Cardiac fibroblast (primary cell): ENCODE measurements at places on chromosomes 1 and 21.
A peak's percentile ranks its signal among the peaks of the same experiment; 100 is the strongest.

- DNase-seq: peak; percentile 1
These were observed 277.1 kb downstream of the AJAP1 start for GRCh38 chr1:4931486-4931885.

DNA sequence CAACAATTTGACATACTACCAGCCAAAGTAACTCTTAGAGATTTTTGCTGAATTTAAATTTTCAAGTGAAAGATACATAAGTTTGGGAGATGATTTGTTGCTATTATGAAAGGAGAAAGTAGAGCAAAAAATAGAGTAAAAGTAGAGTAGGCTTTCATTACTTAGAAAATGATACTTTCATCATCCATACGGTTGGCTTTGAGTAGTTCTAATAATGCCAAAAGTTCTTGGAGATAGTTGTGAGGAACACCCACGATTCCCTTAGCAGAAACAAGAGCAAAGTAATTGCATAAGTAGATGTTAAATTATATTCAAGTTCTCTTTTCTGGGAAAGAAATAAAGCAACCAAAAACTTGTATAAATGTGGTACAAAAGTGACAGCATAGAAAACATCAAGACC lies 95.0 kb upstream of the VAV3 start:
- DNase-seq: no peak

DNA sequence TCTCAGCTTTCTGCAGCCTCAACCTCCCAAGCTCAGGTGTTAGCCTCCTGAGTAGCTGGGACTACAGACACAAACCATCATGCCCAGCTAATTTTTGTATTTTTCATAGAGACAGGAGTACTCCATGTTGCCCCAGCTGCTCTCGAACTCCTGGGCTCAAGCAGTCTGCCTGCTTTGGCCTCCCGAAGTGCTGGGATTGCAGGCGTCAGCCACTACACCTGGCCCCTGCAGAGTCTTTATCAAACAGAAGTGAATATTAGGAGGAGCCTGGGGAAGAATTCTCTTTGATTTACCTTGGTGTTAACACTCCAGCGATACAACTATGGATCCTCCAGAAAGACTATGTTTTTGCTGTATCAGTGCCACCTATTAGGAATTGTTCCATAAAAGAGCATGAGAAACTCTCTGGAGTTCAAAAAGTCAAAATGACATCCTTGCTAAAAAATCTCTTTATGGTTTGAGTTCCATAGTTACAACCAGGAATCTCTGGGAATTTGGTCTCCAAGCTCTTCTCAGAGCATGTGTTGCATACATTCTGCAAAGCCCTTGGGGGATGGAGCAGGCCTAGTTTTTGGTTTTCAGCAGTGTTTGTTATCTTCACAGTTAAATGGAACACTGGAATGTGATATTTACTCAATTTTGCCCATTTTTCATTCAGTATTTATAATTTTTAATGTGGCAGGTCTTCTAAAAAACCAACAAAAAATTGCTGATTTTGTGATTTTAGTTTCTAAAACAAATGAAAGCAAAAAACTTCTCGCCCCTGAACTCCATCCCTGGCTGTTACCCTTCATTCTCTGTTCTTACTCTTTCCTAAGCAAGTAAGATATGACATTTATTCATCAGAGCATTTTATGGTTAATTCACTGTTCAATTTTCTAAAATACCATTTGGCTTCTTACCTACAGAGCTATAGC lies 77.3 kb downstream of the OLFML2B start:
- peak; percentile 71 for DNase-seq

DNA sequence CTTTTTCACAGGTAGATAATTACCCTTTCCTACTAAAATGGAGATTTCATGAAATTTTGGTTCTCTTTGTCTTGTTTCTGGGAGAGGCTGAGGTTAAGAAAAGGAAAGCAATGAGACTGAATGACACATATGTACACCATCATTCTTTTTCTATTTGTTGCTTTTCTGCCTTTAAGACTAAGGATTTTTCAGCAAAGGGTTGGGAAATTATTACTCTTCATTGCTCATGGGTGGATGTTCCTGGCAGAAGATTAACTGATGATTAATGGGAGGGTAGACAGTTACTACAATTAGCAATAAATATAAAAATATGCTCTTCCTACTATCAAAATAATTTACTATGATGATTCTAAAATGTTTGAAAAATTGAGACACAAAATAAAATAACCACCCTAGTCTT lies 316.5 kb upstream of the USP24 start:
- DNase-seq: no peak

- DNase-seq: peak; percentile 96
These were observed 35.9 kb upstream of the CTTNBP2NL start for GRCh38 chr1:112359961-112360767.

GRCh38 chr1:219990782-219991510 lies 55.4 kb downstream of the EPRS1 start:
- DNase-seq: peak; percentile 59

DNA sequence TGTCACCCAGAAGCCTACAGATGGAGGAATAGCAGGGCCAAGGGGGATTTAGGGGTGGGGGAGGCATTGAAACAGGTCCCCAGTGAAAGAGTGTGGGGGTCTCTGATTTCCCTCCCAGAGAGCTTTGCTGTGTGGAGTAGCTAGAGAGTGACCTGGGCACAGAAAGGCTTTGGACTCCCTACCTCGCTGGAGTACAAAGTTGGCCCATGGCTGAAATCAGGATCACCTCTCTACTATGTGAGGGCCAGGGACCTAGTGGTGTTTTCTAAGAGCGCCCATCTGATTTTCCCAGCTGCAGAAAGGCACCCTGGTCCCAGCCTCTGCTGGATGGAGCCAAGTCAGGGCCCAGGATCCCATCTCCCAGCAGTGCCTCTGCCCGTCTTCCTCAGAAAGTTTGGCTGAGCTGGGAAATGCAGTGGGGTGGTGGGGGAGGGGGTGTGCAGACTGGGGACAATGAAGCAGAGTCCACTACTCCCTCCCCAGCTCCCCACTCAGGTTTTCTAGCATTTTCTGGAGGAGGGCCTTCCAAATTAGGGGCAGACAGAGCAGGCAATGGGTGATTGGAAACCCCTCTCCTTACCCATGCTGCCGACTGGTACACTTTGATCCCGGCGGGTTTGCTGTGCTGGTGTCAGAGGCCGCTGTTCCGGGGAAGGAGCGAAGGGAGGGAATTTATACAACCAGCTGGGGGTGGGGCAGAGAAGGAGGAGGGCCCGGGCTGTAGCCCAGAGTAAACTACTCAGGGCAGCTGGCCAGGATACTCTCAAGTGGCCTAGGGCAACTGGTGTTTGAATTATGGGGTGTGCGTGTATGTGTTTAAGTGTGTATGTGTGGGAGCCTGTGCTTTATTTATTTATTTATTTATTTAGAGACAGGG lies at the start of gene SELENBP1:
TSS of gene SELENBP1 (minus strand) at position 648 of the 877 bp plus-strand sequence. CDS start at position 584, 64 bp downstream.
- DNase-seq: peak; percentile 84

DNA sequence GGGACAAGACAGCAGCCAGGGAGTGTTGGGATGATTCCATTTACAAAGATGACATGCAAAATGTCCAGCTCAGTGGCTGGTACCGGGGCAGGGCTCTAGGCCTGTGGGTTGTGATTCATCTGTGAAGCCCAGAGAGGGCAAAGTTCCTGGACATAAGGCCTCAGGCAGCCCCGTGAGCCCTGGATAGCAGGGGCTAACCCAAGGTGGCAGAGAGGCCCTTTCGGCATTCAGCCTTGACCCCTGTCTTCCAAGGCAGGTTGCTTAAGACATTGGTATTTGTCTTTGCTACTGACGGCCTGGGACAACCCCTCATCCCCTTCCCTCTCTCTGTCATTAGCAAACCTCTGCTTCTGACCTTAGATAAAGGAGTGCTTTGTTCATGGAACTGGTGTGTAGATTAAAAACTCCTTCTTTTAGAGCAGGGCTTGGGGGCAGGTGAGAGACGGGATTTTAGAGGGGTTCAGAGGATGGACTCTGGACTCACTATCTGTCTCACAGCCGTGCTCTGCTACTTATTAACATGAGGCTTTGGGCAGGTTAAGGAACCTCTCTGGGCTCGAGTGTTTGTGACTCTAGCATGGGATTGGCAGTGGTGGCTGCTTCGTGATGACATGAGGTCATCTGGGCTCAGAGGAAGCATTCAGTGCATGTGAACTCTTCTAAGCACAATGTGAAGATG lies 36.3 kb downstream of the TMEM51 start:
- no peak for DNase-seq

DNA sequence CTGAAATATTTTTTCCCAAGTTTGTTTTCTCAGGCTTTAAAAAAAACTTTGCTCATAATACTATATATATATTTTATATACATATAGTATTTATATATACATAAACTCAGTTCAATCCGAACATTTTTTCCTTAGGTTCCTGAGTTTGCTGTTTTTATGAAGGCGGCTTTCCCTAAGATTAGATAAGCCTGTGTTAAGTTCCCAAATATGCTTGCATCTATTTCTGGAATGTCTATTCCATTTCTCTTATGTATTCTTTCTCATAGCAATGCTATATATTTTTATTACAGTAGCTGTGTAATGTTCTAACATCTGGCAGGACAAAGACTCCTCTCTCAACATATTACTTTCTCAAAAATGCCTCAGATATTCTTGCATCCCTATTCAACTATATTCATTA lies 45.9 kb downstream of the ADSS2 start:
- peak; percentile 14 for DNase-seq

DNA sequence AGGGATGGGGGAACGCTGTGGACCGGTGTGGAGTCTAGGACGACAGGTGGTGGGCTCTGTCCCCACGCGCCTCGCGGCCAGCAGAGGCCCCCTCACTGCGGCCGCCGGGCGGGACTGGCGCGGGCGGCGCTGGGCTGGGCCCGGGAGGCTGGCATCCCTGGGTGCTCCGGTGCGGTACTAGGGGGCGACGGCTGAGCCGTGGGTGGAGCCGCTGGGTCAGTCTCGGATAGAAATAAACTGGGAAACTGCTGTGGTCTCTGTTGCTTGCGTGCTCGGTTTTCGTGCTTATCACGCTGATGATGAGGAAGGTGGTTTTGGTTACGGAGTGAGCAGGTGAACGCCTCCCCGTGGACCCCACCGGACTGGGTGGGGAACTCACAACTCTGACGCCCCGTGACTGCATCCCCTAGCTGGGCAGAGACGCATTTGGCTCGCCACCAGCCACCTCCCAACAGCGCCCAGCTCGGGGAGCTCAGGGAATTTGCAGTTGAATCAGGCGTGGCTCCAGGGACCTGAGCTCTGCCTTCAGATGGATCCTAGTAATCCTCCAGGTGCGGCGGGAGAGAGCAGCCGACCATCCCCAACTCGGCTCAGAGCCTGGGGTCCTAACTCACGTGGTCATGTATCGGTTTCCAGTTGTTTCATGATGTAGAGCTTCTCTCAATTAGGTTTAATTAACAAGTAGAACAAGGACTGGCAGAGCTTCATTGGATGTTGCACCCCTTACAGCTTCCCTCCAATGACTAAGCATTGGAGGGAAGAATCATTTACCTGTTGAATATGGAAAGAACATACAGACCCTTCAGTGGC lies 32.1 kb downstream of the HSD17B7 start:
- DNase-seq: no peak

DNA sequence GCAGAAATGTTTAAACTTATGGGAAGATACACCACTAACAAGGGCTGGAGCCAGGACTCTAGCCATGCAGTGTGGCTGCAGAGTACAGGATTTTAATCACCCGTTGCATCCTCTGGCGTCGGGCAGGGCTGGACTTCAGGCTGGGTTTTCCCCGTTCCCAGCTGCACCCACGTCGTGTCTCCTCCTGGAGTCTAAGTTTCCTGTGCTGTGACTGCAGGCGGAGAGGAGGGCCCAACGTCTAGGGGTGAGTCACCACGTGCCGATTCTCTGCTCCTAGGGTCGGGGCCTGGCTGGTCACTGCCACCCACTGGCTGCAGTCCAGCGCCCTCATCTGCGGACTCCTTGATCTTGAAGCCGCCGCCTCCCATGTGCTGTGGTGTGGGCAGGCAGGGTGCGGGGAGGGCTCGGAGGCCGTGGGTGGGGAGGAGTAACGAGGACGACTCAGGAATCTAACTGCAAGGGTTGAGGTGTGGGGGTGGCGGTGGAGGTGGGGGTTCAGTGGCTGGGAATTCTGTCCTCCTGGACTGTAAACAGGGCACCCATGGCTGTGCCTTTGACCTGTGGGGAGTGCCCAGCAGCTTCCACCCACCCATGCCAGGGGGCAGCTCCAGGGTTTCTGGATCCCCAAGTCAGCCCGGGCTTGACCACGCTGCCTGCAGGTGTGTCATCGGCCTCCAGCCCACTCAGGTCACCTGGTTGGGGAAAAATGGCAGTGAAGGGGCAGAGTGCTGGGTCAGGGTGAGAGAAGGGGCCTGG lies 77.8 kb downstream of the ALPL start:
- peak; percentile 94 for DNase-seq

- DNase-seq: peak; percentile 28
These were observed 99.8 kb downstream of the MRPL39 start for GRCh38 chr21:25507522-25507921.

- DNase-seq: peak; percentile 13
These were observed 82.2 kb upstream of the SOD1 start for GRCh38 chr21:31577271-31577670.

DNA sequence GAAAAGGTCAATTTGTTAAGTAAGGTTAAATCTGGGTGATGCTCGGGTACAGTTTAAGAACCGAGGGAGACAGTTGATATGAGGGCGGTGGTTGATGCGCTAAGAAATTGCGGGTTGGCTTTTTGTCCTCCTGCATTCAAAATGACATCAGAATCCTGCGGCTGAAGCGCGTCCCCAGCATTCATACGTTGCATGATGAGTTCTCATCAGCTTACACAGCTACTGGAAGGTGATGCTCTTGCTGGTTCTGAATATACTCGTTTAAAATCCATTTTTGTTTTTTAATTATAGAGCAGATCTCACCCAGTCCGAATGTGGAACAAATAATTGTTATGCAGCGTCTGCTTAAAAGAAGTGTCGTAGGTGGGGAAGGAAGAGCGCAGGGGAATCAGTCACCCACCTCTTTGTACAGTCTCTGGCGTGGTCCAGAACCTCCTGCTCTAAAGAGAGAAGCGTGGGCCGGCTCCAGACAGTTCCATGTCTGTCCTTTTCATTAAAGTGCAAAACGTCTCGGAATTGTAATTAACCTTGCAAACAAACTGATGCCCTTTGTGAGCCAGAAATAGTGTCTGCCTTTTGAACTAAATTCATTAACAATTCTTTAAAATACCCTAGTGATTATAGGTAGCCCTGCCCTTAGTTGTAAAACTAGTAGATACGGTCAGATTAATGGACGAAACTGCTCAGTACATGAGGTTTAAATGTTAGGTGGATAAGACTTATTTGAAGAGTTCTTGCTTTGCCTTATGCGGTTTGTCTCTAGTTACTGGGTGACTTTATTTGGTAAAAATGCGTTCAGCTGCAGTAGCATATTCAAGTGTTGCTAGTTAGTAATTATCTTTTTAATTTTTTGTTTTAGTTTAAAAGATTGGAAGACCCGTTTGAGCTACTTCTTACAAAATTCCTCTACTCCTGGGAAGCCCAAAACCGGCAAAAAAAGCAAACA lies 741 bp downstream of the RGS2 start:
- DNase-seq: peak; percentile 62

- DNase-seq: peak; percentile 73
These were observed 3.4 kb downstream of the LACTBL1 start for GRCh38 chr1:22969304-22969709.

DNA sequence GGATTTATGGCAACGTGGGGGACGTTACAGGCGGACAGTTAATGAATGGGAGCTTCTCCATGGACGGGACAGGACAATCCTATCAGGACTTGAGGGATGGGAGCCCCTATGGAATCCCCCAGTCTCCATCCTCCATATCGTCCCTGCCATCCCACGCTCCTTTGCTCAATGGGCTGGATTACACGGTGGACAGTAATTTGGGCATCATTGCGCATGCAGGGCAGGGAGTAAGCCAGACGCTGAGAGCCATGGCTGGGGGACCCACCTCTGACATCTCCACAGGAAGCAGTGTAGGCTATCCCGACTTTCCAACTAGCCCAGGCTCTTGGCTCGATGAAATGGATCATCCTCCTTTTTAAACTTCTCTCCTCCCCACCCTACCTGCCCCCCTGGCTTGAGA lies 44.2 kb downstream of the LHX4 start:
- DNase-seq: no peak
